ENCODE measurements at places on chromosomes 13 and 19.

GRCh38 chr13:106418556-106418955 lies 116.9 kb downstream of the EFNB2 start:
- H3K36me3 ChIP-seq: no peaks in the 10 kb centered on the region
- no peak overlapping the region for H3K4me3 ChIP-seq
- H3K27ac ChIP-seq: no peak overlapping the region
- H3K4me1 ChIP-seq: peaks cover 2% of the 10 kb centered on the region

DNA sequence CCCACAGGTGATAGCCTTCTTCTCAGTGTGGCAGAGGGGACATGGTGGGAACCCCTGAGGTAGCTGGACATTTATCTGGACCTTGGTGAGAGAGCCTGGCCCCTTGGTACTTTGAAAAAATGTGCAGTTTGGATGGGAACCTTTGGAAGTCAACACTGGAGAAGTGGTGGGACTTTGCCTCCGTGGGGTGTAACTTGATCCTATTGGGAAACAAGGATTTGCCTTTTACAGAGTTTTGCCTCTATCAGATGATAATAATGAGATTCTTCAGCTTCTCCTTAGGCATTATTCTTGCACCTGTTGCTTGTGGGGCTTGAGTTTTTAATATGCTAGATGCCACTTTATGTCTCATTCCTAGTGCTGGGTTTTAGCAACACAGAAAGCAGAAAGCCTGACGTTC lies 99.0 kb downstream of the ERCC5 start:
- no peak overlapping the region for H3K4me3 ChIP-seq
- H3K36me3 ChIP-seq: no peaks in the 10 kb centered on the region
- no peaks in the 10 kb centered on the region for H3K4me1 ChIP-seq
- no peak for DNase-seq
- H3K27me3 ChIP-seq: peaks cover 7% of the 10 kb centered on the region
- no peak overlapping the region for H3K27ac ChIP-seq

GRCh38 chr13:39038569-39039030 lies 344 bp downstream of the NHLRC3 start:
- DNase-seq: no peak
- peak overlapping the region; percentile 99 for H3K4me3 ChIP-seq
- peak overlapping the region; percentile 100 for H3K27ac ChIP-seq
- H3K36me3 ChIP-seq: peaks cover 11% of the 10 kb centered on the region

GRCh38 chr19:38392707-38393308 lies 4.3 kb downstream of the SPRED3 start:
- H3K36me3 ChIP-seq: peaks cover 4% of the 10 kb centered on the region
- H3K27ac ChIP-seq: no peak overlapping the region
- DNase-seq: no peak
- H3K27me3 ChIP-seq: peaks cover 42% of the 10 kb centered on the region

- H3K4me1 ChIP-seq: peaks cover 3% of the 10 kb centered on the region
- H3K27me3 ChIP-seq: no peaks in the 10 kb centered on the region
- no peak overlapping the region for H3K27ac ChIP-seq
These were observed 1005.5 kb downstream of the PCDH9 start for GRCh38 chr13:66224663-66225062.

- H3K27ac ChIP-seq: peak overlapping the region; percentile 74
- peak overlapping the region; percentile 56 for H3K4me3 ChIP-seq
- H3K27me3 ChIP-seq: no peaks in the 10 kb centered on the region
- DNase-seq: no peak
- H3K4me1 ChIP-seq: peaks cover 9% of the 10 kb centered on the region
These were observed 169.0 kb upstream of the UFM1 start for GRCh38 chr13:38180670-38181069.

- peak overlapping the region; percentile 94 for H3K4me3 ChIP-seq
- H3K36me3 ChIP-seq: peaks cover 34% of the 10 kb centered on the region
- no peak for DNase-seq
- no peak overlapping the region for H3K27ac ChIP-seq
- H3K4me1 ChIP-seq: peaks cover 23% of the 10 kb centered on the region
- H3K27me3 ChIP-seq: no peaks in the 10 kb centered on the region
These were observed 881 bp downstream of the ZNF20 start for GRCh38 chr19:12139269-12139668.

GRCh38 chr13:21360463-21360862 lies 98.6 kb downstream of the ZDHHC20 start:
- no peaks in the 10 kb centered on the region for H3K27me3 ChIP-seq
- DNase-seq: no peak
- H3K36me3 ChIP-seq: no peaks in the 10 kb centered on the region
- H3K27ac ChIP-seq: no peak overlapping the region
- peaks cover 16% of the 10 kb centered on the region for H3K4me1 ChIP-seq
- no peak overlapping the region for H3K4me3 ChIP-seq

DNA sequence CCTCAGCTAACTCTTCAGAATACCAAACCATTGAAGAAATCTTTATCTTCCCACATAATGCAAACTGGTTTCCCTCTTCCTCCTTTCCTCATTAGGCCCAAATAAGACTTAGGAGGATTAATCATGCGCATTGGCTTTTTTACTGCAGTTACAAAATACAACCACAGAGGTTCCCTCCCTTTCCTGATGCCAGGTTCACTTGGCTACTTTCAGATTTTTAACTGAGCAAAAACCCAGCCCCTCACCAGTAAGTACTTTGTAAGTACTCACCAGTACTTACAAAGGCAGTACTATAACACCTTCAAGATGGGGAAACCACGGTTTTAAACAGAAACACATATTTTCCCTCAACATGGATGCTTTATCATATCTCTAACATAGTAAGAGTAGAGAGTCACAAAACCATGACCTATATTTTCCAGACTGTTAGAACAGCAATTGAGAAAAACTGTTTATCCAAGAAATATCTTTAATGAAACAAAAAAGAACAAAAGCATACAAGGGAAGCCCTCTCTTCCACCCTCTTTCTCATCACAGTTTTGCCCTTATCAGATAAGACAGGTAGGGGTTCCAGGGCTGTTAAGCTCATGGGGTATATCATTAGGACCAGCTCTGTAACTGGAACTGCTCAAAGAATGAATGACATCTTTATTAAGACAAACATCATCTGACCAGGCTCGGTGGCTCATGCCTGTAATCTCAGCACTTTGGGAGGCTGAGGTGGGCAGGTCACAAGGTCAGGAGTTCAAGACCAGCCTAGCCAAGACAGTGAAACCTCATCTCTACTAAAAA lies 12.7 kb downstream of the FOXO1 start:
- peak overlapping the region; percentile 84 for H3K27ac ChIP-seq
- peaks cover 29% of the 10 kb centered on the region for H3K36me3 ChIP-seq
- H3K4me1 ChIP-seq: peaks cover 72% of the 10 kb centered on the region
- peak overlapping the region; percentile 82 for H3K4me3 ChIP-seq
- no peak for DNase-seq

GRCh38 chr13:95833719-95834118 lies 156.8 kb downstream of the DNAJC3 start:
- H3K4me3 ChIP-seq: no peak overlapping the region
- no peaks in the 10 kb centered on the region for H3K36me3 ChIP-seq
- peaks cover 25% of the 10 kb centered on the region for H3K27me3 ChIP-seq

- no peaks in the 10 kb centered on the region for H3K36me3 ChIP-seq
- peaks cover 7% of the 10 kb centered on the region for H3K27me3 ChIP-seq
- no peaks in the 10 kb centered on the region for H3K4me1 ChIP-seq
- H3K4me3 ChIP-seq: no peak overlapping the region
- DNase-seq: no peak
- no peak overlapping the region for H3K27ac ChIP-seq
These were observed 74.5 kb upstream of the FRY start for GRCh38 chr13:31956980-31957644.

GRCh38 chr19:35783469-35784434 lies 8.4 kb downstream of the ARHGAP33 start:
- no peak overlapping the region for H3K4me3 ChIP-seq
- no peak overlapping the region for H3K27ac ChIP-seq
- DNase-seq: no peak
- H3K4me1 ChIP-seq: peaks cover 8% of the 10 kb centered on the region

Data from activated naive CD8-positive, alpha-beta T cell treated with anti-CD3 and anti-CD28 coated beads, Interleukin-2, amount 10 ng/mL, durations not matched to agents 7 days and 5 days (primary cell).